RCC 7860 (cell line): ENCODE measurements at places on chromosomes 12 and 14.

DNA sequence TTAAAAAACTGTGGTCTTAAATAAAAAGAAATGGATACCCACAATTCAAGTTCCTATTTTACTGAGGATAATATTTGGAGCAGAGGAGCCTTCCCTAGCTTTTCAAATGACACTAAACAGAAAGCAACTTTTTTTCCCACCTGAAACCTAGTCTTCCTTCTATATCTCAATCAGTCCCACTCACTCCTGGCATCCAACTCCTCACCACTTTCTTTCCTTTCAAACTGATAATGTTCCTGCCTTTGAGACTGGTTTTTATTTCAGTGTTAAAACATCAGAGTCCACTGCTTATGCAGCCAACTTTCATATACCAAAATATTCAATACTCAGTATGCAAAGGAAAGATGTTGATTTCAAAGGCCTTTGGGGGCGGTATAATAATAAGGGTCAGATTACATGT is 225.6 kb downstream of the GXYLT1 start:
- no peak for DNase-seq

DNA sequence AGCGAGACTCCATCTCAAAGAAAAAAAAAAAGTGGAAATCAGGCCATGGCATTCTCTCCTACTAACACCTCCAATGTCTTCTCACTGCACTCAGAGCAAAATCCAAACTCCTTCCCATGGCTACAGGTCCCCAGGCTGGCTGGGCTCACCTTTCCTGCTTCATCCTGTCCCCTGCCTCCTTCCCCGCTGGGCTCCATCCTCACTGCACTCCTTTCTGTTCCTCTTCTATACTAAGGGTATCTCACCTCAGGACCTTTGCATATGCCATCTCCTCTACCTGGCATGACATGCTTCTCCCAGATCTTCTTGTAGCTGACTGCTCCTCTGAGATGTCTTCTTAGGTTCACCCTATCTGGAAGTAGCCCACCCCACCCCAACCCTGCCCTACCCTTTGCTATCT is 111.1 kb downstream of the DPF3 start:
- DNase-seq, result no peak

- peak; percentile 26 for DNase-seq
These were observed 35.8 kb upstream of the LTBP2 start for GRCh38 chr14:74647678-74648461.

DNA sequence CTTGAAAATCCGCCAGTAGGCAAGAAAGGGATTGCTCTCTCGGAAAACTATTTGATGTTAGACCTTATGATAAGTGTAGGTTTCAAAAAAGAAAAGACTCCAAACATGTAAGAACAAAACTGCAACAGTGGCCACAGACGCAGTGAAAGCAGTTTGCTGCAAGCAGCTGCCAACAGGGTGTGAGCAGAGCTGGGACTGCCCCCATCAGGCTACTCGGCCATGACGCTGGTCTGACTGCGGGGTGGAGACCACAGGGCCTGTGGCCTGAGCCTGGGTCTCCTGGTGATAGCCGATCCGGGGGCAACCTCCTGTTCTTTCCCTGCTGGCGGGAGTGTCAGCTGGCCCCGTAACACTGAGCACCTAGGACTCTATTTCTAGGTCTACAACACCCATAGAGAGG is 63.2 kb downstream of the AMN start:
- no peak for DNase-seq

- DNase-seq, result no peak
These were observed 523 bp downstream of the WSB2 start for GRCh38 chr12:118060301-118061010.

DNA sequence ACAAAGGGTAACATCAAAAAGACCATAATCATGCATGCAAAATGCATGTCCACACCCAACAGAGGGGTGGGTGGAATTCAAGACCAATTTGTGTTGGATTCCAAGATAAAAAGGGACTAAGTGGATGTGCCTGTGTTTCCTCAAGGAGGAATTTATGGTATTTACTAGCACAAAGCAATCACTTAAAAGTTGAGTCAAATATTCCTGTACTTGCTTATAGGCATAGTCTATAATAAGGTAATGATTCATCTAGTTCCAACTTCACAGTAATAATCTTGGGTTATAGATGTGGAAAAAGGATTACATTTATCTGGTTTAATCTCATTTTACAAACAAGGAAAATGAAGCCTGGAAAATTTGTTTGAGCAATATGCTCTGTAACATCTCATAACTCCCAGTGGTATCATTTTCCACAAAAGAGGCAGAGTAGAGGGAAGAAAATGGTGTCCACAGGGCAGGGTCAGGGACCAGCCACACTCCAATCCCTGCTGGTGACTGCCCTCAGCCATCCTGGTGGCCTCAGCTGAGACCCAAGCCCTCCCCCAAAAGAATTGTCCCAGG is 80.8 kb upstream of the REP15 start:
- peak; percentile 22 for DNase-seq

- no peak for DNase-seq
These were observed 28.8 kb upstream of the CLMN start for GRCh38 chr14:95348395-95349080.

GRCh38 chr12:85681333-85681732 is 154.9 kb downstream of the RASSF9 start:
- no peak for DNase-seq

- DNase-seq, result no peak
These were observed 72.5 kb downstream of the TRAF3 start for GRCh38 chr14:102849526-102850379.

GRCh38 chr12:11895421-11896078 is 175.2 kb upstream of the BCL2L14 start:
- no peak for DNase-seq

DNA sequence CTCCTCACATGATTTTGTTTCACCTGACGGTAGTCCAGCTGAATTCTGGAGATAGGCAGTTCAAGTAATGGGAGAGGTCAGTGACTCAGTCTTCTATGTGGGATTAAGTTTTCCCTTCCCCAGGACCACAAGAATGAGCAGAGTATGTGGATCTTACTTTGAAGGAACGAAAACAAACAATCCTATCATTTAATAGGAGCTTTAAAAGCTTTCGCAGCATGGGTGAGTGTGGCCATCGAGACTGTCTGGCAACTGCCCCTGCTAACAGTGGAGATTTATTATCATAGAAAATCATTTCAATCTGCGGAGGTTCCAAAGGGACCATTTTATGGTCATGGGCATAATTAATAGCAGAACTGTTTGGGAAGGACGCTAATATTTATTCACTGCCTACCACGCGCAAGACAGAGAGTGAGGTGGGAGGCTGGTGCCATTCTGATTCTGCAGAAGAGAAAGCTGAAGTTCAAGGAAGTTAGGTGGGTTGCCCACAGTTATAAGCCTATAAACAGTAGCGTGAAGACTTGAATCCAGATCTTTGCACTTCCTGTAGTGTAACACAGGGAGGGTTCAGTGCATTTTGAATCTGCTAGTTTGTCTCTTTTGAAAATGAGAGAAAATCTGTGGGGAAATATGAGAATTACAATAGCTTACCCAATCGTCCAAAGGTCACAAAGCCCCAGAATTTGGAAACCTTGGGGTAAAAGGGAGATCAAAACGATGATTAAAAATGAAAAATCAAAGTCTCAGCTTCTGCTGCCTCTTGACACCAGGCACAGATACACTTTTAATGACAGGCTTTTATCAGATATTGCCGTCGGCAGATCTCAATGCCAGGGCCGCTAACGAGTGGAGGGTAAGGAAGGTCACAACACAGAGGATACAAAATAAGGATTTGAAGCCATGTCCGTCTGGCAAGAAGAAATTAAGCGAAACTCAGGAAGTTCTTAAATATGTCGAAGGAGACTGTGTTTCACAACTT is 209.6 kb downstream of the CRADD start:
- no peak for DNase-seq

- no peak for DNase-seq
These were observed 71.0 kb downstream of the PLEKHG3 start for GRCh38 chr14:64775081-64775777.

GRCh38 chr12:116542345-116542956 is 16.7 kb upstream of the MAP1LC3B2 start:
- DNase-seq, result peak; percentile 44

DNA sequence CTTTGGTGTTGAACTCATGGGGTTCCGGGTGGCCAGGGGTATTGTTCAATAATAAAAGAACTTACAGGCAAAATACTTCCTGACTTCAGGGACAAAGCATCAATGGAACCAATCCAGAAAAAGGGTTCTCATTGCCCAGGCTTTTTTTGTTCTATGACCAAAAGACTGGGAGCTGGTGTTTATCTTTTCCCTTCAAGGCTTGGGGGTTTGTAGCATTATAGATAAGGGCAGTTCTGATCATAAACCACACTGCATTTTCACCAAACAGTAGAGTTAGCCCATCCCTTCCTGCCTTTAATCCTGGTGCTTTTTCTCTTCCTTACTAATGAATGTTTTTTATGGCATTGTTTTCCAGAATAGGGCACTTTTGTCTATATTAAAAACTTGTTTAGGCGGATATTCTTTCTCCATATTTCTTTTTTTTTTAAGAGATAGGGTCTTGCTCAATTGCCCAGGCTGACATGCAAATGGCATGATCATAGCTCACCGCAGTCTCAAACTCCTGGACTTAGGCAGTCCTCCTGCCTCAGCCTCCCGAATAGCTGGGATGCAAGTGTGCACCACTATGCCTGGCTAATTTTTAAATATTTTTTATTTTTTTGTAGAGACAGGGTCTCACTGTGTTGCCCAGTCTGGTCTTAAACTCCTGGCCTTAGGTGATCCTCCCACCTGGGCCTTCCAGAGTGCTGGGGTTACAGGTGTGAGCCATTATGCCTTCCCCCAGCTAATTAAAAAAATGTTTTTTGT is 9.7 kb downstream of the FUT8 start:
- no peak for DNase-seq

DNA sequence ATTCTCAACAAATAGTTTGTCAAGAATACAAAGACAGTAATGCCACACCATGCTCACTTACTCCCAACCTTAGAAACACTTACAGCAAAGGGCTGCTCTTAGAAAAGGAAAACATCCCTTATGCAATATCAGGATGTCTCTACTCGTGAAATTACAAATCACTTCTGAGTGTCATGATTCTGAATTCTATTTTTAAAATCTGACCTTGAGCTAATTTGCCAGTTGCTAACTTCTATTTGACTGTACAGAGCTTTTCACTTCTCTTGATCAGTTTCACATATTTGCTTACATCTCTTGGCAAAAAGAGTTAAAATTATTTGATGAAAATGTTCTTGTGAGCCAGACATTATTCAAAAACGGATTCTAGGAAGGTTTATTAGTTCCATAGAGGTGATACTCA is 136.7 kb upstream of the SLC35F4 start:
- no peak for DNase-seq

- DNase-seq, result peak; percentile 36
These were observed 7.4 kb downstream of the SMAGP start for GRCh38 chr12:51262758-51263177.

GRCh38 chr12:111035578-111036301 is 115.4 kb upstream of the MYL2 start:
- no peak for DNase-seq

DNA sequence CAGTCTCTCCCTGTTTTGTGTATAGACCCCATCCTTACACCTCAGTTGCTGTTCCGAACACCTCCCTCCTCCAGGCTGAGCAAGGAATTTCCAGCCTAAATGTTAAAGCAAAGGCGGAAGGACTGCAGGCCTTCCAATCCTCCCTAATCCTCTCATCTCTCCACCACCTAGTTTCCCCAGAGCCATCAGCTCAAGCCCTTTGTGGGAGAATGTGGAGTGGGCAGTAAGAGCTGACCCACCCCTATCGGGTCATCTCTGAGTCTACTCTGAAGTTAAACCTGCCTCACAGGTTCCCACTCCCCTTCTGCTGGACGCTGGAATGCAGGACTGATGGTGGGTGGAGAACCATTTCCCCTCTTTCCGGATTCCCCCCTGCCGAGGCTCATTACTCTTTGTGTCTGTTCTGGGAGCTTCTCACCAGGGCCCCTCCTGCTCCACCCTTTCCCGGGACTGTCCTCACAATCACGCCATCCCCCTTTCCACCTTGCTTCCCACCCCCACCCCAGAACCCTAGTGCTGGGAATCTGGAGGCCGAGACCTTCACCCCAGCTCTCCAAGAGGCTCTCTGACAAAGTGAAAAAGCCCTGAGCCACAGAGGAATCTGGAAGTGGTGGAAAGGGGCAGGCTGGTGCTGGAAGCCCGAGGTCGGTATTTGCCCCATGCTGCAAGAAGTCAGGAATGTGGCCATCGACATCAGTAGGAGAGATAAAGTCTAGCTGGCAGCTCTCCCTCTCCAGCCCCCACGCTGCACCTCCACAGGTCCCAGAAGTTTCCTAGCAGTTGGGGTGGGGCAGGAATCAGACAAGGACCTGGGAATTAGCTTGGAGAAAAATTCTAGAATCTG is 3.3 kb upstream of the KRT18 start:
- peak; percentile 48 for DNase-seq

DNA sequence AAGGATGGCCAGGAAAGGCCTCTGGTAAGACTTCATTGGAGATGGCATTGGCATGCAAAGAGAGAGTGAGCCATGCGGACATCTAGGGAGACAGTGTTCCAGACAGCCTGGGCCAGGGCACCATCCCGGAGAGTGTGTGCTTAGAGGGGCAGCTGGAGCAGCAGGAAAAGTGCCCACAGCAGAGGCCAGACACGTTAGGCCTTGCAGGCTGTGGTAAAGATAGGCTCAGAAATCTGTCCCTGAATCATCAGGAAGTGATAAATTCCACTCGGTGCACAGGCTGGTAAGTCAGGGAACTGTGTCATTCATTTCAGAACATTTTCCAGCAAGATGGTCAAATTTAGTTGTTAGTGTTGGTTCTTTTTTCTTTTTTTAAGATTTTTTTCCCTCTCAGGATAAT is 8.8 kb downstream of the GALNT16 start:
- peak; percentile 5 for DNase-seq

DNA sequence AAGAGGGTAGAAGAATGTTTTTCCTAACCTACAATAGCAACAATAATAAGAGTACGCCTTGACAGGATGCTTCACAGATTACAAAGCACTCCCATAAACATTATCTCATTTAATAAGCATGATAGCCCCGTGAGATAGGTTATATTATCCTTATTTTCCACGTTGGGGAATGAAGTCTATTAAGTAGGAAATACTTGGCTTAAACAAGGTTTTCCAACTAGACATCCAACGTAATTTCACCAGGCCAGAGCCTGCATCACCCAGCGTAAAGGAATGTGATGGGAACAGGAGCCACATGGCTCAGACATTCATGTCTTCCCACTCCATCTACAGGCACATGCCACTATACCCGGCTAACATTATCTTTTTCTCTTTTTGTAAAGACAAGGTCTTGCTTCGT is 223.4 kb upstream of the AMIGO2 start:
- DNase-seq, result no peak

GRCh38 chr12:123621619-123622530 is 11.6 kb downstream of the EIF2B1 start:
- no peak for DNase-seq
